GM13977 (cell line): ENCODE measurements at places on chromosomes 13 and 19.

DNA sequence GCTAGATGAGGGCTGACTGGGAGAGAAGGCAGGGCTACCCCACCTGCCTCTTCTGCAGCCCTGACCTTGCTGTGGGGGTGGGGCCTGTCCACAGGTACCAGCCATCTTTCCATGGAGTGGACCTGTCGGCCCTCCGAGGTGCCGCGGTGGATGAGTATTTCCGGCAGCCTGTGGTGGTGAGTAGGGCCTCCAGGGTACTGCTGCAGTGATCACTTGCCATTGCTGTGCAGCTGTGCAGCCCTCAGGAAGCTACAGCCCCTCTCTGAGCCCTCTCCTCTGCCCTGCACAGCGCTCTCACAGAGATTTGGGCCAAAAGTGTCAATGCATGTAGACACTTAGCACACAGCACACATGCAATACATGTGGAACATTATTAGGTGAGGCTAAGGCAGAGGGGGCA, 11.8 kb downstream of the YIPF2 start:
- no peak for DNase-seq

- DNase-seq = no peak
Observed at GRCh38 chr19:2865334-2866100, 1.6 kb upstream of the ZNF556 start.

DNA sequence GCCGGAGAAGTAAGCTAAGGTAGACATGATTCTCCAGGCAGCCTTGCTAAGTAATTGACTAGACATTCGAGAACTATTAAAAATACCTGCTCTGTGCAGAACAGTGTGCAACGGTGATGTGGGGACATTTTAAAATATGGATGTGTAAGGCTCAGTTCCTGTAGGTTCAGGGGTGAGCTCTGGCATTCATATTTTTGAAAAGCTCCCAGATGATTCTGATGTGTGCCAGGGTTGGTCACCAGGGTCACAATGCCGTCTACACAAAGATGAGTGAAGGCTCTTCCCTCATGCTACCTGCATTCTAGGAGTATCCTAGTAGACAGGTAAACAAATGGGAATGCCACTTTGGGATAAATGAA, 702 bp upstream of the EPSTI1 start:
- no peak for DNase-seq

DNA sequence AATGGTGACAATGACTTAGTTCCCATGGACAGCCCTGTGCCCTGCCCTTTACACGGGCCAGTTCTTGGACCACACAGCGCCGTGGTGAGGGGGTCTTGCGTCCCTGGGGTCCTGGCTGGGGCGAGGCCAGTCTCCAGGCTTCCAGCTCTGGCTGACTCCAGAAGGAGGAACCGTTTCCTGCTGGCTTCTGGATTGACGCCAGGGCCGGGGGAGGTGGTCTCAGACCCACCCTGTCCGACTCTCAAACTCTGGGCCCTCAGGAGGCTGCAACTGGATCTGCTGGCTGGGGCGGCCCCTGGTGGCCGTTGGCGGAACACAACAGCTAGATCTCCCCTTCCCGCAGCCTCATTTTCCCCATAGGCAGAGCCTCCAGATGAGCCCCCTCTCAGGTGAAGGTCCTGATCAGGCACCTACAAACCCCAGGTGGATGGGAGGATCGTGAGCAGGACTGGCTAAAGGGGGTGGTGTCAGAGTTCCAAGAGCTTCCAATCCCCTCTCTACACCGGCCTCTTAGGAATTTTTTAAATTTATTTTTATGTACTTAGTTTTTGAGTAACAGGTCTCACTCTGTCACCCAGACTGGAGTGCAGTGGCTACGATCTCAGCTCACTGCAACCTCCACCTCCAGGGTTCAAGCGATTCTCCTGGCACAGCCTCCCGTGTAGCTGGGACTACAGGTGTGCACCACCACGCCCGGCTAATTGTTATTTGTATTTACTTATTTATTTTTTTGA, 8.0 kb downstream of the CCDC194 start:
- peak; percentile 80 for DNase-seq

DNA sequence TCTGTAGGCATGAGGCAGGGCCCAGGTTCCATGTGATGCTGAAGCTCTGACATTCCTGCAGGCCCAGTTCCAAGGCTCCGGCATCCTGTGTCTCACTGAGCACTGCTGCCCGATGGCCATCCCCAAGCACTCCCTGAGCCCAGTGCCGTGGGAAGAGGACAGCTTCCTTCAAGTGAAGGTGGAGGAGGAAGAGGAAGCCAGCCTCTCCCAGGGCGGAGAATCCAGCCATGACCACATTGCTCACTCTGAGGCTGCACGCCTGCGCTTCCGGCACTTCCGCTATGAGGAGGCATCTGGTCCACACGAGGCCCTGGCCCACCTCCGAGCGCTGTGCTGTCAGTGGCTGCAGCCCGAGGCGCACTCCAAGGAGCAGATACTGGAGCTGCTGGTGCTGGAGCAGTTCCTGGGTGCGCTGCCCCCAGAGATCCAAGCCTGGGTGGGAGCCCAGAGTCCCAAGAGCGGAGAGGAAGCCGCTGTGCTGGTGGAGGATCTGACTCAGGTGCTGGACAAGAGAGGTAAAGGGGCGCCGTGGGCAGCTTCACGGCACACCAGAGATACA, 8.0 kb downstream of the ZSCAN22 start:
- no peak for DNase-seq

DNA sequence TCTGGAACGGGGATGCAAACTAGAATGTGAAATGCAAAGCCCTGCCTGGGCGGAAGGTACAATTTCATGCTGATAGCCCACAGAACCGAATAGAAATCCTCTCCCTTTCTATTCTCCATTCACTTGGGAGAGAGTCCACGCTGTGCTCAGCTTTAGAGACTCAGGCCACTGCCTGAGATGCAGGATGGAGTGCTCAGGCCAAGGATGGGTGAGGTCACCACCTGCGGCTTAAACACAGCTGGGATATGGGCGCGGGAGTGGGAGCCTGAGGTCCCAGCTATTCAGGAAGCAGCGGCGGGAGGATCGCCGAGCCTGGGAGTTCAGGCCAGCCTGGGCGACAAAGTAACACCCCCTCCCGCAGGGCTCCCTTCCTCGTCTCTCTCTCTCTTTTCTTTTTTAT, 446 bp upstream of the ZNF83 start:
- DNase-seq = no peak

DNA sequence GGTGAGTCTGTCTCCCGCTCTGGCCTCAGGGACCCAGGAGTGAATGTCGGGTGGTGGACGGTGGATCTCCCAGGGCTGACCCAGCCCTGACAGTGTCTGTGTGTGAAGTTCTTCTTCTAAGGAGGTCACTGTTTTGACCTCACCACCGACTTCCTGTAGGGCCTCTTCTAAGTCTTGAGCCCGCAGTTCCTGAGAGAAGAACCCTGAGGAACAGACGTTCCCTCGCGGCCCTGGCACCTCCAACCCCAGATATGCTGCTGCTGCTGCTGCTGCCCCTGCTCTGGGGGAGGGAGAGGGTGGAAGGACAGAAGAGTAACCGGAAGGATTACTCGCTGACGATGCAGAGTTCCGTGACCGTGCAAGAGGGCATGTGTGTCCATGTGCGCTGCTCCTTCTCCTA, at the start of gene SIGLEC7:
Gene SIGLEC7, plus strand, starts transcription at position 183 of the 400 bp plus-strand sequence. Its CDS starts 69 bp downstream, at position 252.
- no peak for DNase-seq

- no peak for DNase-seq
Observed at GRCh38 chr13:95858286-95859075, 181.5 kb downstream of the DNAJC3 start.

GRCh38 chr19:19540715-19541515, 2.9 kb downstream of the CILP2 start:
- DNase-seq = peak; percentile 95

- no peak for DNase-seq
Observed at GRCh38 chr13:41162151-41162550, 29.5 kb upstream of the KBTBD6 start.

DNA sequence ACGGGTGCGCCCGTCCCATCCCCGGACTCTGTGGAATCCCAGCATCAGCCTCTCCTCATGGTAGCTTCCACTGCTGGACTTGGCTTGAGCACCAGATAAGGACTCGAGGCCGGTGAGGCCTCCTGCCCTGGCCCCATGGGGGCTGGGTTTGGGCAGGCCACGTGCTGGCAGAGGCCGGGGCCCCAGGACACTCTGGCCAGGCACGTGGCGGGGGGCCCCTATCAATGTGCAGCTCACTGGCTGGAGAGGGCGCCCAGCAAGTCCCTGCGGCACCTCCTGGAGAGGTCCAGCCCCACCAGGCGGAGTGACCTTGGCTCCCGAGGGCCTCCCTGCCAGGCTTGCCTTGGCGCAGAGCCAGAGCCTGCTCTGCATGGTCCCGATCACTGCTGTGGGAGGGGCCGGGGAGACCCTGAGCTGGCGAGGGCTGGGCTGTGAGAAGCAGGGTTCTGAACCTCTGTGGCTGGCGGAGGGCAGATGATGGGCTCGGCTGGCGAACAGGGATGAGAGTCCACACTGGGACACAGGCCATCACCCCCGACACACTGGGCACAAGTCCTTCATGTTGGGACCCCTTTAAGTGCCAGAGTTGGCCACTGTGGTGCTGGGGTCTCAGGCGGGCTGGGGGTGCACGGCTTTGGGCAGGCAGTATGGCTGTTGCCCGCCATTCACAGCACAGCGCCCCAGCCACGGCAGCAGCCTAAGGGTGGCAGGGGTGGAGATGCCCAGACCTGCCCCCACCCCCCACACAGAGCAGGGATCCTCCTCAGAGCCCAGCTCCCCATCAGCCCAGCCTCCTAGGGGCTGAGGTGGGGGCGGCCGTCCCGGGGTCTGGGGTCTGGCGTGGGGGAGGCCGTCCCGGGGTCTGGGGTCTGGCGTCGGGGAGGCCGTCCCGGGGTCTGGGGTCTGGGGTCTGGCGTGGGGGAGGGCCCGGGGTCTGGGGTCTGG, 19.1 kb downstream of the CEBPG start:
- DNase-seq = peak; percentile 34

GRCh38 chr13:104181526-104182231, 1115.5 kb upstream of the SLC10A2 start:
- no peak for DNase-seq

DNA sequence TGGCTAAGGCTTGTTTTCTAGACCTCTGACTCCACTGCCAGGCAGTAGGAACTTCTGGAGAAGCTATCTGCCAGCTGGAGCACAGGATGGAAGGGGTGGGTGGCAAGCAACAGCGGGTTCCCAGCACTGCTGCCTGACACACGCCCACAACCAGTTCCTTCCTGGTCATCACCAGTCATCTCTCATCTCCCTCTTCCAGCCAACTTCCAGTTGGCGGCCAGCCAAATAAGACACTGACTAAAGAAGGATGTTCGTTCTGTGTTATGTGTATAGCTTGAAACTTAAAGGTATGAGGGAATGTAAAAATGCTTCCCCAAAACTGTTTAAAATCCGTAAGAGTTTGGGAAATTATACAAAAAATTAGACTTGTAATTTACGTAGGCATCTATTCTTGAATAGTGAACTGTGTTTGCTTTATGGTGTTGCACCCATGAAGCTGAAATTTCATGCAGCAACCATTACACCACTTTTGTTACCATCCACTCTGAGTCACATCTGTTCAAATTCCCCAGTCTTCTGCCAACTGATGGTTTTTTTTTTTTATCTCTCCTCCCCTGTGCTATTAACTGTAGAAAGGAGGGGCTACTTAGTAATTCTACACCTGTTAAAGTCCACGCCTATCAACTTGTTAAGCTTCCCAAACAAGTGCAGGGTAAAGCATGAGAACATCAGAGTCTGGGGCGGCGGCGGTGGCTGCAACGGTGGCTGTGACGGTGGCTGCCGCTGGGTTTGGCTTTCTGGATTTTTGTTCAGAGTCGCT, 86.2 kb upstream of the FRY start:
- DNase-seq = no peak
